LNCaP clone FGC (cell line): ENCODE measurements at places on chromosomes 5 and 9.

DNA sequence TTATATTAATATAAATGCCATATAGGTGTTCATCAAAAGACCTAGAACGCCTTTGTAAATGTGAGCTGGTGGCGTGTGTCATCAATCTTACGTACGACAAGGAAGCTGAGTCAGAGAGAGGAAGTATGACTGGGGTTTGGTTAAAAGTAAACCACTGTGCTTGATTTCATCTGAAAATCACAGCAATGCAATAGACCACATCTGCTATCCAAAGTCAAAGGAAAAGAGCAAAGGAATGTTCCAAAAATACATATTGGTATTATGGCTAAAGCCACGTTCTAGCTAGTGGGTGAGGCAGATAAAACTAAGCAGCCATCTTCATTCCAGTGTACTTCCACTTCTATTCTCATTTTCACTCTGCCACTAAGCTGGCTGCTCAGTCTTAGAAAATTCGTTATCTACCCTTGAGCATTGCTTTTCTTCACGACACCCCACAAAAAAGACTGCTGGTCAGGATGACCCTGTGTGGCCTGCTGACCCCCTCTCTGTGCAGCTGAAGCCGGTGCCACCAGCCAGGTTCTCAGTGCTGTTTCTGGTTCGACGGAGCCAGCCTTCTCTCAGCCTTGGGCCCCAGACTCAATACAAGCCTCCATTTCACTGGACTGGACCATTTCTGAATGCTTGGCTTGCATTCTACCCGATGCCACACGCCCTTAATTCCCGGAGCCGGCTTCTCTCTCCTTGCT lies 23.8 kb downstream of the SHC3 start:
- no peak for DNase-seq

- DNase-seq, result no peak
These were observed 348.4 kb upstream of the SLC30A5 start for GRCh38 chr5:68745448-68745847.

DNA sequence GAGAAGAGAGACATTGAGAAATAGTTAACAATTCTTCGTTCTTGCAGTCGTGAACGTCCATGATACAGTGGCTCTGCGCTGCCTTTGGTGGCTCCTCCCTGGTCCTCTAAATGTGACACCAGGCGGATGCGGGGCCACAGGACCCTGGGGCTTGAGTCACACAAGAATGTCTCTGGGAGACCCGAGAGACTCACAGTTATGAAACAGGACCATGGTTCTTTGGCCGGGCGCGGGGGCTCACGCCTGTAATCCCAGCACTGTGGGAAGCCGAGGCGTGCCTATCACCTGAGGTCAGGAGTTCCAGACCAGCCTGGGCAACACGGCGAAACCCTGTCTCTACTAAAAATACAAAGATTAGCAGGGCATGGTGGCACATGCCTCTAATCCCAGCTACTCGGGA lies 767 bp upstream of the ZDHHC11 start:
- no peak for DNase-seq

DNA sequence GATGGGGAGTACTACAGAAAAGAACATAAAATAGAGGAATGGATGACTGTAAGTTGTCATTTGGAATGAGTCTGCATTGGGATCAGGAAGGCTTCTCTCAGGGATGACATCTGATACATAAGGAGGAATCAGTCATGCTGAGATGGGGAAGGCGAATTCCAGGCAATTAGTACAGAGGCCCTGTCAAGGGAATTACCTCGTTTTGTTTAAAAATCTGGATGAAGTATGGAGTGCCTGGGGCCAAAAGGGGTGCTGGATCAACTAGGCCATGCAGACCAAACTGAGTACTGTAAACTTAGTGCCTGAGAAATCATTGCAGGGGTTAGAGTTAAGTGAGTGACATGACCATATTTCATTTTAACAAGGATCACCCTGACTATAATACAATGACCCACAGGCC lies 30.5 kb downstream of the JAKMIP2 start:
- DNase-seq, result no peak

GRCh38 chr5:18778225-18778624 lies 1144.0 kb downstream of the TAF11L14 start:
- no peak for DNase-seq

GRCh38 chr9:7121664-7122063 lies 363.9 kb downstream of the KDM4C start:
- DNase-seq, result peak; percentile 27

DNA sequence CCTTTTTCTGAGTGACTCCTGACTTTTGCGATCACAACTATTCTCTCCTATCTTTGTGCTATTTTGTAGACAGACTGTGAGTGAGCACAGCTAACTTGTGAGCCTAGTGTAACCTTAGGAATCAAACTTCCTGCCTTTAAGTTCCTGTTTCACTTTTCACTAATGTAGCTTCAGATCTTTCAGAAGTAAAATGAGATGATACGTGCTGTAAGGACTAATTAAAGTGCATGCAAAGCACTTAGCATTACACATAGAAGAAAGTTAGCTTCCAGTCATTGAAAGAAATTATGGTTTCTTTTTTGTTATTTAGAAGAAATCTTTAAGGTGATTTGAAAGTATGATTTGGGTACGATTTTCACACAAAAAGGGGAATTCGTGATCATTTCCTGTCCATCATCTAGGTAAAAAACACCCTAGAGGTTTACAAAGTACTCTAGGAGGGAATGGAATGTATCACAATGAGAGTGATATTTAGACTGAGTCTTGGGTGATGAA lies 122.7 kb downstream of the ST8SIA4 start:
- DNase-seq, result no peak

- peak; percentile 85 for DNase-seq
These were observed 4.5 kb upstream of the SET start for GRCh38 chr9:128684325-128685199.
